ENCODE measurements at places on chromosomes 1 and 21. TPM values are rescaled to one million over a fixed set of nuclear protein-coding genes. Genes with fewer than 3 reads are reported as not detected.

The TSPAN2 gene
- 1.8 TPM for total RNA-seq

The TP73 gene
- total RNA-seq = 0.16 TPM

GRCh38 chr1:174222166-174222949 is 63.0 kb downstream of the RABGAP1L start:
- no peak for DNase-seq

The CFHR5 gene
- 0.77 TPM for total RNA-seq

- no peak for DNase-seq
Observed at GRCh38 chr1:115090186-115090490, 835 bp upstream of the TSPAN2 start.
